CD4-positive, alpha-beta T cell treated with Interferon gamma for 1 hour (primary cell): ENCODE measurements at places on chromosomes 2 and 18.

- no peak for DNase-seq
These were observed 357.2 kb downstream of the SATB2 start for GRCh38 chr2:199100326-199101110.

DNA sequence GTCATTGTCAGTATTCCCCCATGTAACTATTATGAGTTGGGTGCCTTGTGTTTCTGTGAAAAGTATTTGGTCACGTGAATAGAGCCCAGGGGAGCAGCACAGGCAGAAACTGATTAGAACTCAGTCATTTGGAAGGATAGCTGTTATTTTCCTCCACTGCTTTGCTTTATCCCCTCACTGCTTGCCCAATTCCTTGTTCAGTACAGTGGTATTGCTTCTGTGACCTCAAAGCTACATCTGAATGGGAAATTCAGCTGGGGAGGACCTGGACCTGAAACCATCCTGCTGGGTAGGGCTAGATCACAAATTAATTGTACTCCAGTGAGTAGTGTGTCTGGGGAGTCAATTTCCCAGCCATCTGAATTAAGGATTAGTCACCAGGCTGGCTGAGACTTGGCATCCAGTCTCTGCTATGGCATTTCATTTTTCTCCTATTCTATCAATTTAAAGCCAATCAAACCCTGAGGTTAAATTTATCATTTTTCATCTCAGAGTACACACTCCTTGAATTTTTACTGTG, 1231.6 kb upstream of the GYPC start:
- DNase-seq = no peak

DNA sequence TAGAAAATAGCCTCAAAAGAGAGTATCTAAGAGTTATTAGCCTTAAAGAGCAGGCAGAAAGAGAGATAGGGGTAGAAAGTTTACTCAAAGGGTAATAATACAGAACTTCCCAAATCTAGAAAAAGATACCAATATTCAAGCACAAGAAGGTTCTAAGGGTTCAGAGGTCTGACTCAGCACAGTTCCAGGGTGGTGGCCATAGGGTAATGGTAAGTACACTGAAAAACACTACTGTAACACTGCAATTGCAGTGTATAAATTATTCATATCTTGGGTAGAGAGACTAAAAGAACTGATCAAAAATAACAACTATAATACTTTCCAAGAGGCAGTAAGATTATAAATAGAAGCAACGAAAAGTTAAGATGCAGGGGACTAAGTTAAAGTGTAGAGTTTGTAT, 115.2 kb downstream of the ROCK1 start:
- no peak for DNase-seq

DNA sequence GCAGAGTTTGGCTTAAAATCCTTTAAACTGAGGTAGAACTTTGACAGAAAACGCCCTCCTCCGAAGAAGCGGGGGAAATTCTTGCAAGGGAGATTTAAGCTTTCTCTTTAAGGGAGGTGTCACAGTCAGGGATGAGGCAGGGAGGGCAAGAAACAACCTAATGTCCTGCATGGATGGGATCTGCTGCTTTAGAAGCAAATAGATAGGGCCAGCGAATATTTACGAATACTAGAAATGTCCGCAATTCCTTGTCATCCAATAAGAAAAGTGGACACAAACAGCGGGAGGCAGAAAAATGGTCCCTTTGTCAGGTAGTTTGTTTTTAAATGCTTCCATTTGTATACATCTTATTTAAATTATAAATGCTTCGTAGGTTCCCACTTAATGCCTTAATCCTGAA, 12.0 kb downstream of the MEIS1 start:
- no peak for DNase-seq

GRCh38 chr2:30204281-30204680, 27.1 kb upstream of the LBH start:
- no peak for DNase-seq

DNA sequence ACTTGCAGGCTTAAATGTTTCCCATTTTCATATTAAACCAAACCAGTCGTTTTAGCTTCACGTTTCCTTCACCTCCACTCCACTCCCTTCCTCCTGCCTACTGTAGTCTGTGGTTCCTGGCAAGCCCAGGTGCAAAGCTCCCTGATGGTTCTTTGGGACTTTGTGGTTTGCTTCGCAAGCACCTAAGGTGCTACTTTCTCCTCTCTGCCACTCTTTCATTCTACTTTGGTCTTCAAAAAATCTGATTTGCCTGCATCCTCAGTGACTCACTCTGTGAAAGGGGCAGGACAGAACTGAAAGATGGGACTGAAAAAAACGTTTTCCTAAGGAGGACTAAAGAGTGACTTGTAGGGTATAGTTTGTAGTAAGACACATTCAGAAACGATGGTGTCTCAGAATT, 228.4 kb downstream of the CYRIA start:
- DNase-seq = no peak

- no peak for DNase-seq
These were observed 24.1 kb upstream of the ACVR1 start for GRCh38 chr2:157900203-157900602.

DNA sequence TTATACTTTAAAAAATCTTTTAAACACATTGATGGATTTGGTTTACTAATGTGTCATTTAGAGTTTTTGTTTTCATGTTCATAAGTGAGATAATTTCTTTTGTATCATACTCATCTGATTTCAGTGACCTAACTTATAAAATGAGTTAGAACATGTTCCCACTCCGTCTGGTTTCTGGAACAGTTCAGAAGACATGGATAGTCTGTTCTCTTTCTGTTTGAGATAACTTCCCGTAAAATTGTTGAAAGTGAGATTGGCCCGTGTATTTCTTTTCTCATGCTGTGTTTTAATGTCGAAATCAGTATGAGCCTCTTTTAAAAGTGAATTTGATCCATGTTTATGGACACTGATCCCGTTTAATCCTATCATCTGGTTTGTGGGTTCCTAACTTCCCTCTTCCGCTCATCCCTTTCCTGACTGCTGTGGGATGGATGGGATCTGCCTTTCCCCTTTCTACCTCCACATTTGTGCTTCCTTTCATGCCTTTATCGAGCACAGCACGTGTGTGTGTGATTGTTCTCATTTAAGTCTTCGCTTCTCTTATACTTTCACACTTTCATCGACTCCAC, 78.9 kb downstream of the COPS8 start:
- no peak for DNase-seq
